ENCODE measurements at places on chromosomes 12 and 14. TPM values are rescaled to one million over a fixed set of nuclear protein-coding genes. Genes with fewer than 3 reads are reported as not detected.

DNA sequence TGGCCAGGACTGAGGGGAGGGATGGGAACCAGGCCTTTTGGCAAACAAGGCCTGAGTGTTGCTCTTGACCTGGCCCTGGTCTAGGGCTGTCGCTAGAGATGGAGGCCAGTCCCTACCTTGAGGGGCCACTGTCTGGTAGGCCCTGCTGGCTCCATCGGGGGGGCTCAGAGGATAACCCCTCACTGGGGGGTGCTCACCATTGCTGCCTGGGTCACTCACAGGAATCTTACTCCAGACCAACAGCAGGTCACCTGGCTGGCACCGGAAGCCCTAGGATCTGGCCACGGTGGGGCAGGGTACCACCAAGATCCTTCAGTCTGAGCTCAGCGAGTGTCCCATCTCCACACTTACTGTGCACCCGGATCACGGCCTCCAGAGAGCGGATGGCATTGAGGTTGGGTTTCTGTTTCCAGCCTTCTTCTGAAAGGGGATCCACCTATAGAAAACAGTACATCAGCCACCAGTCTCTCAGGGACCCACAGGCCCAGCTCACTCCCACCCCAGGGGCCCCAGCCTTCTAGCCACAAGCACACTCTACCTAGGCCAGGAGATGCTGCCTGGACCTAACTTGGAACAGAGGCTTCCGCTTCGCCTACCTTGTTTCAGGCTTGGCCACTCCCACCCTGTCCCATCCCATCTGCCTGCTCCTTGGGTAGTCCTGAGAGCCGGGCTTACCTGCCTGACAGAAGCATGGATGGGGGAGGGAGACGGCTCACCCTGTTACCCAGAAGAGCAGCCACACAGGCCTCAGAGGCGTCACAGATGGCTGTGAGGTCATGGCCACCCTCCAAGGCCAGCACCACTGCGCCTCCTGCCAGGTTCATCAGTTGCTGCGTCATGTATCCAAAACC, 12.2 kb downstream of the SLC48A1 start:
- no peak overlapping the region for H3K4me3 ChIP-seq
- H3K36me3 ChIP-seq, result peaks cover 88% of the 10 kb centered on the region
- no peak for DNase-seq
- H3K4me1 ChIP-seq, result no peaks in the 10 kb centered on the region

DNA sequence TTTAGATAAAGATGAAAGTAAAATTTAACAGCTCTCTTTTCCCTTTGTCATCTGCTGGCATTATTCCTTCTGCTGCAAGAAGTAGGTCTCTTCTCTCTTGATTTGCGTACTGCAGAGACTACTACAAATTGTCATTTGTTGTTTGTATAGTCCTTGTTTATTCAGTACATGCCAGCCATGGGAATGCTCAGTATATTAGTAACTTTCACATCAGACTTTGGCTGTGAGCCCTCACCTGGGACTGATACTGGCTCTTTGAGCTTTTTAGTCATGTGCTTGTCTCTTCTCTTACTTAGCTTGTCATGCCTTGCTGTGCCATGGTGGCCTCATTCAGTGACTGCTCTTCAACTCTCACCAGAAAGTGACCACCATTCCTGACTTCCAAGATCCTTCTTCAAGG, 169.8 kb downstream of the PRKCH start:
- no peaks in the 10 kb centered on the region for H3K27me3 ChIP-seq
- no peak for DNase-seq
- H3K4me1 ChIP-seq, result peaks cover 31% of the 10 kb centered on the region
- H3K4me3 ChIP-seq, result no peak overlapping the region

DNA sequence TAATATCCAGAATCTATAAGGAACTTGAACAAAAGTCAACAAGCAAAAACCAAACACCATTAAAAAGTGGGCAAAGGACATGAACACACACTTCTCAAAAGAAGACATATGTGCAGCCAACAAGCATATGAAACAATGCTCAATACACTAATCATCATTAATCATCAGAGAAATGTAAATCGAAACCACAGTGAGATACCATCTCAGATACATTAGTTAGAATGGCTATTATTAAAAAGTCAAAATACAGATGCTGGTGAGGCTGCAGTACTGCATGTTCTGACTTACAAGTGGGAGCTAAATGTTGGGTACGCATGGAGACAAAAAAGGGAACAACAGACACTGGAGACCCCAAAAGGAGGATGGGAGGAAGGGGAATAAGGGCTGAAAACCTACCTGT, 67.1 kb downstream of the BLTP3B start:
- no peaks in the 10 kb centered on the region for H3K27me3 ChIP-seq
- no peak overlapping the region for H3K4me3 ChIP-seq
- peaks cover 15% of the 10 kb centered on the region for H3K36me3 ChIP-seq
- DNase-seq, result no peak
- no peak overlapping the region for H3K27ac ChIP-seq
- H3K4me1 ChIP-seq, result no peaks in the 10 kb centered on the region

- peak overlapping the region; percentile 94 for H3K27ac ChIP-seq
- peaks cover 38% of the 10 kb centered on the region for H3K36me3 ChIP-seq
- peaks cover 14% of the 10 kb centered on the region for H3K4me1 ChIP-seq
- DNase-seq, result no peak
Measured at GRCh38 chr12:57745485-57745881, 644 bp downstream of the TSPAN31 start.

- no peaks in the 10 kb centered on the region for H3K4me1 ChIP-seq
- no peak overlapping the region for H3K4me3 ChIP-seq
- no peak overlapping the region for H3K27ac ChIP-seq
- peaks cover 12% of the 10 kb centered on the region for H3K27me3 ChIP-seq
Measured at GRCh38 chr12:100447381-100447780, 26.3 kb upstream of the NR1H4 start.

DNA sequence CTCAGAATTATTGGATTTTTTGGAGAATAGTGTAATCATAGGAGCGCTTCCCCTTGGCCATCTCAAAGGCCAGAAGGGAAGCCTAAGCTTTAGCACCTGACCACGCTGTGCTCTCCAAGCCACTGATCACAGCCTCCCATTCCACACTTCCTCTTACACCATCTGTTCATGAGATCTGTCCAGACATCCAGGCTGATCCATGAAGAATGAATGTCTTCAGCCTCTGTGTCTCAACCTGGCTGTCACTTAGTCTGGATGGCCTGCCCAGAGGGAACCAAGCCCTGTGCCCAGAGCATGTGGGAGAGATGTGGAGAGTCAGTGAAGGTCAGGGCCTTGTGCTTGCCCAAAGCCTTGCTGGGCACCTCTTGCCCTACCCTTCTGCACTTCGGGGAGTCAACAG, 40.5 kb downstream of the TSPAN11 start:
- no peak overlapping the region for H3K4me3 ChIP-seq
- H3K27ac ChIP-seq, result no peak overlapping the region
- no peaks in the 10 kb centered on the region for H3K36me3 ChIP-seq
- no peaks in the 10 kb centered on the region for H3K27me3 ChIP-seq

- H3K27ac ChIP-seq, result no peak overlapping the region
- H3K4me1 ChIP-seq, result no peaks in the 10 kb centered on the region
- H3K36me3 ChIP-seq, result no peaks in the 10 kb centered on the region
- H3K4me3 ChIP-seq, result no peak overlapping the region
- H3K27me3 ChIP-seq, result no peaks in the 10 kb centered on the region
- no peak for DNase-seq
Measured at GRCh38 chr14:56073799-56074198, 44.4 kb upstream of the PELI2 start.

Gene RPGRIP1
- total RNA-seq, result 1.7 TPM

Gene TAS2R31
- 3.0 TPM for total RNA-seq

Gene RND1
- 7.1 TPM for total RNA-seq

Gene LPAR5
- total RNA-seq, result 2.5 TPM
